Stimulated activated CD4-positive, alpha-beta T cell treated with anti-CD3 and anti-CD28 coated beads, Interleukin-1b, Interleukin-23, amount 100 ng/mL, for 1 hour (primary cell): ENCODE measurements at places on chromosomes 16 and 17.
A peak's percentile ranks its signal among the peaks of the same experiment; 100 is the strongest.

DNA sequence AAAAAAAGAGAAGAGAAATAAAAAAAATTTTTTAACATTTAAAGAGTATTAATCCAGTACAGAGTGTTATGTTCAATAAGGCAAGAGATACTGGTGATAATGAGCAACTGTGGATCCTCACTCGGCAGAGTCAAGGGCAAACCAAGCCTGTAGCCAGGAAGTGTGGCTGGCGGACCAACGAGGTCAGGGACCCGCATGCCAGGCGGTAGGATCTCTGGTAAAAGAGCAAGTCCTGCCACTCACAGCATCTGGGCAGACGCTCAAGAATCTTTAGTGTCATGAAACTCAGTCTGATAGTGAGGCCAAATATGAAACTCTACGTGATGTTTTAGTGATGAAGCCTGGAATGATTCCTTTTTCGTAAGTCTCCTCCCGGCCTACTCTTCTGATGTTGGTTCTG lies 8.3 kb upstream of the GEMIN4 start:
- DNase-seq: no peak

GRCh38 chr16:379183-379960 lies 2.4 kb downstream of the PGAP6 start:
- no peak for DNase-seq

- peak; percentile 81 for DNase-seq
These were observed 29.7 kb upstream of the LGALS9 start for GRCh38 chr17:27601069-27601974.

DNA sequence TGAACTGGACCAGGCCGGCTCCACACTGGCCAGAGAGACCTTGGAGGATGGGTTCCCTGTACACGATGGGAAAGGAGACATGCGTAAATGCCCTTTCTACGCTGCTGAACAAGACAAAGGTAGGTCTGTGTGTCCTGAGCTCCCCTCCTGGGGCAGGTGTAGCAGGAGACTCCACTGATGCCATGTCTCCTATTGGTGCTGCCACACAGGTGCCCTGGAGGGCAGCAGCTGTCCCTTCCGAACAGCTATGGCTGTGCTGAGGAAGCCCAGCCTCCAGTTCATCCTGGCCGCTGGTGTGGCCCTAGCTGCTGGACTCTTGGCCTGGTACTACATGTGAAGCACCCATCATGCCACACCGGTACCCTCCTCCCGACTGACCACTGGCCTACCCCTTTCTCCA lies 29.2 kb downstream of the CDIP1 start:
- DNase-seq: no peak

GRCh38 chr17:4607261-4607741 lies 23.0 kb downstream of the SMTNL2 start:
- DNase-seq: no peak

DNA sequence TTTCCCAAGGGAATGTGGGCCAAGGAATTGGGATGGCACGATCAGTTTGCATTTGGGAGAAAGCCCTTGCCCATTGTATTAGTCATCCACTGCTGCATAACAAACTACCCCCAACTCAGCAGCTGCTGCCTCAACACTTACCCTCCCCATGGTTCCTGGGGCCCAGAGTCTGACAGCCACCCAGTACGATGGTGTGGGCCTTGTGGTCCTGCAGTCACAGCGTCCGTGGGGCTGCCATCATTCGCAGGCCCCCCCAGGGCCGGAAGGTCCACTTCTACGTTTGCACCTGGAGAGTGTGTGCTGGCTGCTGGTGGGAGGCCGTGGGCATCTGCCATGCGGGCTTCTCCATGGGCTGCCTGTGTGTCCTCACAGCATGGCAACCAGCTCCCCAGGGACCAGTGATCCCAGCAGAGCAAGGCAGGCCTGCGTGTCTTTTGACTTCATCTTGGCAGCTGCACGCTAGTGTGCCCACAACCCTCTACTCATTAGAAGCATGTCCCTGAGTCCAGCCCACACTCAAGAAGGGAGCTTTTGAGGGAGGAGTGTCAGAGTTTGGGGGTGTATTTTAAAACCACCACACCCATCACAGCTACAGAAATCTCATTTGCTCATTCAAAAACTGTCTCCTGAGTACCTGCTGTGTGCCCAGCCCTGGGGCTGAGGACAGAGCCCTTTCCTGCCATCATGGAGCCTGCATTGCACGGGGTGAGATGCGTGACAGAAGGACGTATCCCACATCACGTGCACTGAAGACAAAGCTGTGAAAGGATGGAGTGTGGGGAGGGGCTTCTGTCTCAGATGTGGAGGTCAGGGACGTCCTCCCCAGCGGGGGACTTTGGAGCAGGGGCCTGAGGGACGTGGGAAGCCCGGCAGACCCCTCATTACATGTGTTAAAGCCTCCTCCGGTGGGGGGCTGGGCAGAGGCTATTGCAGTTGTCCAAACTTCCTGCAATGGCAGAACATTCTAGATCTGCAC lies 185.0 kb upstream of the ZNF469 start:
- no peak for DNase-seq

DNA sequence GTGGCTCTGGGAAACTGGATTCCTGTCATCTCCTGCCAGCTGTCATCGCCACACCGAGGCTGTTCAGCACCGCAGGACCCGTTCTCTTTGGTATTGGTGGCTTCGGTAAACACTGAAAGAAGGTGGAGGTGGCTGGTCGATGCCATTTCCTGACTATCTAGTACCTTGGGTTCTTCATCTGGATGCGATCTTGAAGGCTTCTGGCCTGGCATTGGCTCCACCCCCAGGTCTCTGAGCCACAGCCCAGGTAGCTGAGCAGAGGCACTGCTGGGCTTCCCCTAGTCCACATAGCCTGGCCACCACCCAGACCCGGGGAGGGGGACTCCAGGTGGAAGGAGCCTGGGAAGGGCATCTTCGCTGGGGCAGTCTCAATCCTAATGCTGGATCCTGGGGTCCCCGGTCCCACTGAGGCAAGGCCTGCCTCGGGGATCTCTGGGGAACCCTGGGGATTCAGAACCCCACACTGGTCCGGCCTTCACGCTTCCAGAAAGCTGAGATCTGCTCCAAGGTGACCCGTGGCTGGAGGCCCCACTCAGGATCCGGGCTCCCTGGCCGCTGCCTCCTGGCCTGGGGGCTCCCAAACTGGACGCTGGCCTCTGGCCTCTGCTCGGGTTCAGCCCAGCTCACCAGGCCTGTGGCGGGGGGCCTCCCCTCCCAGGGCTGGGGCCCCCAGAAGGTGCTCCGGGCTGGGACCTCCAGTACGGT lies 1.8 kb downstream of the C16orf54 start:
- DNase-seq: no peak

GRCh38 chr16:66344533-66345145 lies 21.9 kb upstream of the CDH5 start:
- no peak for DNase-seq

GRCh38 chr17:60231691-60232090 lies 81.9 kb downstream of the CA4 start:
- DNase-seq: no peak

DNA sequence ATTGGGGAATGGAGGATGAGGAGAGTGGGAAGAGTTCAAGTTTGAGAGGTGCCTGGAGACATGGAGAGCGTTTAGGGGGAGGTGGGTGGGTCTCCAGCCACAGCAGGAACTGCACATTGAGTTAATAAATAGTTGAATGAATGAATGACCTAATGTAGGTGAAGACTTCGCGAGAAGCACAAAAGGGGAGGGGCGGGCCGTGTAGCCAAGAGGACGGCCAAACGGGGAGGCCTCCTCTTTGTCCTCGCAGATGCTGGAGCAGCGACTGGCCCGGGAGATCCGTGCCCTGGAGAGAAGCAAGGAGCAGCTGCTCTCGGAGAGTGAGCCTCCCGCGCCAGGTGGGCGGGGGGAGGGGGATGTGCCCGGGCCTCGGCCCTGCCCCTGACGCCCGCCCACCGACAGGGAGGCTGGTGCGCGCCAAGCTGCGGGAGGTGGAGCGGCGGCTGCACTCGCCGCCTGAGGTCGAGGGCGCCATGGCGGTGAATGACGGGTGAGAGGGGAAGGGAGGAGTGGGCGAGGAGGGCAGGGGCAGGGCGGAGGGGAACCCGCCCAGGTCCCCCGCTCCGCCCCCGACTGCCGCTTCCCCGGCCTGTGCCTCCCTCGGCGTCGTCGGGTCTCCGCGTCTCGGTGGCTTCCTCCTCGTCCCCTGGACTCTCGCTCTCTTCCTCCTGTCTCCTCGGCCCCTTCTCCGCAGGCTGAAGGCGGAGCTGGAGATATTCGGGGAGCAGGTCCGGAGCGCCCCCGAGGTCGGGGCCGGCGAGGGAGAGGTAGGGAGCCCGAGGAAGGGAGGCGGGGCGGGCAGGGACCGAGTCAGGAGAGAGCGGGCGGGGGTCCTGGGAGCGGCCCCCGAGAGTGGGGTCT lies 12.9 kb downstream of the SYCE1L start:
- peak; percentile 55 for DNase-seq
